ENCODE measurements at places on chromosomes 3 and 15.

GRCh38 chr3:117272274-117272673 is 562.7 kb downstream of the TUSC7 start:
- DNase-seq, result no peak

DNA sequence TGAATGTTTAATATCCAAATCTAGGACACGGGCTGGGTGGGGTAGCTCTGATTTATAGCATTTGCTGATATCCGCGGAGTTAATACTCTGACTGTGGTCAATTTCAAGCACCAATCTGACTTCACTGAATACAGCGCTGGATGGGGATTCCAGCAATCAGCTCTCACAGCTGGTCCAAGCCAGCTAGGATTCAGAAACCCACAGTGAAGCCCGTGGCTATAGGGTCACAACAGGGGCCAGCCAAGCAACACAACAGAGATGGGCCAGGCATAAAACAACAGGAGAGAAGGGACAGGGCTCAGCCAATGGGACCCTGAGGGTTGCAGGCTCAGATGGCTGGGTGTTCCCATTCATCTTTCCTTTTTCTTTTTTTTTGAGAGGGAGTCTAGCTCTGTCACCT is 5.4 kb upstream of the LMAN1L start:
- DNase-seq, result no peak

- no peak for DNase-seq
These were observed 17.2 kb upstream of the DET1 start for GRCh38 chr15:88563638-88564037.

- DNase-seq, result no peak
These were observed 34.8 kb downstream of the LINGO1 start for GRCh38 chr15:77597804-77598453.

- peak; percentile 12 for DNase-seq
These were observed 8.4 kb downstream of the TMEM40 start for GRCh38 chr3:12750658-12751071.

DNA sequence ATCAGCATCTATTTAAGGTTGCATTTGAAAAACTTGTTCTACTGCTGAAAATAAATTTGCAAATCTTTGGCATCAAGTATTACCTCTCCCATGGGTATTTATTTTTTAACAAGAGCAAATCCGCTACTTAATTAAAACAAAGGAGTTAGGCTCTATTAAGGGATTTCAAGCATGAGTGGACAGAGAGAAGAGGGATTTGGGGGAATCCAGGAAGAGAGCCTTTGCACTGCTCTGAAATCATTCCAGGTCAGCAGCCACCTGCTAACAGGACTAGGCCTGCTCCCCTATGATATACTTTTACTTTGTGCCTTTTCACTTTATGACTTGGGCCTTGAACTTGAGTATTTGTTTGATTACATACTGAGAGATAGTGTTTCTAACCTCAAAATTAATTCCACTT is 57.1 kb downstream of the IQCH start:
- no peak for DNase-seq

- DNase-seq, result no peak
These were observed 24.5 kb downstream of the SEMA3G start for GRCh38 chr3:52420388-52420787.

DNA sequence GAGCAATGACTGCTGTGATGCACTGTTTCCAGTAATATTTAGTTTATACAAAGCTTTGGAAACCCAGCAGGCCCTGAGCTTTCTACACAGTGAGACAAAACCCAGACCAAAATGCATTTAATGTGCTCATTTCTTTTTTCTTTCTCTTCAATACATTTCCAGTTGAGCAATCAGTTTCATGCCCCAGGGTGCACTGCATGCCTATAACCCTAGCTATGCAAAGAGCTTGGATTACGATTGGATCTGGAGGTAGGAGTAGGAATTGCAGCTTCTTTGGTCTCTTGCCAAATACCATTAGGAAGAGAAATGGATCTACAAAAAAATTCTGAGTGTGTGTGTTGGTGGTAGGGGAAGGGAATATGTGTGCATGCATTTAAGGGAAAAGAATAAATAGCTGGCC is 1001.4 kb downstream of the SQOR start:
- DNase-seq, result no peak

DNA sequence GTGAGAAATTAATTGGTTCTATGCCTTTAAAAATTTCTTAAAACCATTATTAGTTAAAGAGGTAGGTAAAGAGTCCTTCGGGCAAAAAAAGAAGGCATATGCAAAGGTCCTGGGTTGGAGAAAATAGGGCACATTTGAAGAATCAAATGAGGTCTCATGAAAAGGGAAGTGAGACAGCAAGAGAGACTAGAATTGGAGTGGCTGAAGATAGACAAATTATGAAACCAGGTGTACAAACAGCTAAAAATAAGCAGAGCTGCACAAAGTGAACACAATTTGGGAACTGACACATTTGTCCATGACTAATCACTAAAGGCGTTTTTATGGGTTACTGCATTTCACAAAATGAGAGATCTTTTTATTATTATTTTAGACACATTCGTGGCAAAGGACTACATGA is 581.2 kb downstream of the PYDC2 start:
- no peak for DNase-seq

- no peak for DNase-seq
These were observed 74.6 kb downstream of the ATP8B4 start for GRCh38 chr15:50044406-50044805.

DNA sequence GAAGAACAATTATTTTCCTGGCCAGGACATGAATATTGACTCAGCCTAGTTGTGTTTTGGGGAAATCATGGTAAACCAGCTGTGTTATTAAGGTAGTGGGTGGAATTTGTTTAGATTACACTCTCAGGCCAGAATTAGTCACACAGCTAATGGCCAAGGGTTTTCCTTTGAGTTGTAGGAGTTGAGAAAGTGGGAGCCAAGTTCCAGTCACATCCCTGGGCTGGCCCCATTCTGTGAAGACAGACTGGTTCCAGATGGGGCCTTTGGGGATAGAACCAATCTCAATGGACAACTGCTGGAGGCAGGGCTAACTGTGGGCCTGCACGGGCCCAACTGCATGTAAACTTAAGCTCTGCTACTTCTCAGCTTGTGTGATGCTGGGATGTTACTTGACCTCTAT is 1.4 kb upstream of the RASL12 start:
- no peak for DNase-seq

- DNase-seq, result no peak
These were observed 50.4 kb downstream of the IDH2 start for GRCh38 chr15:90051874-90052273.

DNA sequence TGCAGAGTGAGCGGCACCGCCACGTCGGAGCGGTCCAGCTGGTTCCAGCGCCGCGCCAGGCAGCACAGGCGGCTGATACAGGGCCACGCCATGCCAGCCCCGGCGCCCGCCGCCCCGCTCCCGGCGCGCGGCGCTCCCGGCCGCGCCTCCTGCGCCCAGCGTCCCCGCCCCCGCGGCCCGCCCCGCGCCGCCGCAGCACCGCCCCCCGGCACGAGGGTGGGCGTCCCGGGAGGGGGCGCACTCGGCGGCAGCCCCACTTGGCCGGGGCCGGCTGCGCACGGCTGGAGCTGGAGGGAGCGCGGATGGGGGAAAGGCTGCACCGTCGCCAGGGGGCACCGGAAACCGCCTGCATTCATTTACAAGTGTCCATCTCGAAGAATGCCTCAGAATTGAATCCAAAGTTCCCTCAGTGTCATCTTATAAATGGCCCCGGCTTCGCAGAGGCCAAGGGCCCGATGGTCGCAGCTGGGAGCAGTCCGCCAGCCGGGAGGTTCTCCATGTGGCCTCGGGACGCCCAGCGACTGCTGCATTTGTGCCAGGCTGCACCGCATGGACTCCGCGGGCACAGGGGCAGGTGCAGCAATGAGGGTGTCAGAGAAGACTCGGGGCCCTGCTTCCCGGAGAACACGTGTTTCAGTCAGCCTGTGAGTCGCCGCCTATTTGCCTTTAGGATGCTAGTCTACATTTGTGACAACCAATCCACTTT is at the start of gene MAP6D1:
Gene MAP6D1 (minus strand): TSS at position 122 of the 706 bp plus-strand sequence. CDS start 30 bp downstream, at position 92.
- peak; percentile 28 for DNase-seq

DNA sequence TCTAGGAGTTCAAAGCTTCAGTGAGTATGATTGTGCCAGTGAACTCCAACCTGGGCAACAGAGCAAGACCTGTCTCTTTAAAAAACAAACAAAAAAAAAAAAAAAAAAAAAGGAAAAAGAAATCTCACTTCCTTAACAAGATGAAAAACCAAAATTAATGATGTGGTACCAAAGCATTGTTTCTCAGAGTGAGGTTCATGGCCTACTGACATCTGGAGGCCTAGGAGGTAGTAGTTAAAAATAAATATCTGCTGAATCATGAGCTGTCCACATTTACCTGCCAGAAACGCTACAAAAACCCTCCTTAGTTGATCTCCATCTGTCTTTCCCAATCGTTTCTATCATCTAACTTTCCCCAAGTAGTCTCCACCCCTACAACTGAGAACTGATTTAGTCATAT is 51.2 kb downstream of the EPHA6 start:
- DNase-seq, result no peak

- no peak for DNase-seq
These were observed 253.0 kb downstream of the RAP2B start for GRCh38 chr3:153414982-153415381.

GRCh38 chr3:37115446-37115845 is 58.9 kb downstream of the LRRFIP2 start:
- no peak for DNase-seq

- DNase-seq, result no peak
These were observed 1083.9 kb downstream of the DIPK2A start for GRCh38 chr3:145055375-145056076.

DNA sequence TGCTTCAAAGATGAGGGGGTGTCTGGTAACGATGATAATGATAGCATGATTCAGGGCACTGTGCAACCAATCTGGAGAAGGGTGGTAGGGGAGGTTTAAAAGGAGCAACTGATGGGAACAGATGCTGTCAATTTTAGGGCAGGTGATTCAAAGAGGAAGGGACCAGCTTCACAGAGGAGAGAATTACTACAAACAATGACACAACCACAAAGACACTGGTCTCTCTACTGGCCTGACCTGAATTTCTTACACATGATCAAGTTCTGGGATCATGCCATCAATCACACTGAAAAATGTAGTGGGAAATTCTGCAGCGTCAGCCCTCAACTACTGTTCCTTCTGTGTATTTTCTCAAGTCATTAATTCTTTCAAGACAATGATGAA is 2.6 kb upstream of the CDV3 start:
- no peak for DNase-seq
